NCI-H1092 treated with DMSO at 0.1 percent for 48 hours (cell line): ENCODE measurements at places on chromosomes 12 and 14.

DNA sequence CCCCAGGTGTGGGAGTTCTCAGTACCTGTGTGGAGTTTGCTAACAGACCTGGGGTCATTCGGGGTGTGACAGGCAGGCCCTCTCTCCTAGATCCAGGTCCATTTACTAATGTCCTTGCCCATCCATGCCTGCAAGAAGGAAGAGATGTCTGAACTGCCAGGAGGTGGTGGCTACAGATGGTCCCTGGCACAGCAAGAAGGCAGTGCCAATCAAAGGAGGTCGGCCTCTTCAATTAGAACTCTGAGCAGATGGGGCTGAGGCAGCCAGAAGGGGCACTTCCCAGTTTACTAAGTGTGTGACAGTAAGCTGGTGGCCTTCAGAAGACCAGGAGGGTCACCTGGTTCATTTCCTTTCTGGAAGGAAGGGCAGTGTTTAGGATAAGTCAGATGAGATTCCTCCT lies 202.5 kb downstream of the CACNA1C start:
- no peak for DNase-seq

- DNase-seq, result no peak
Observed at GRCh38 chr12:57844709-57845477, 1.6 kb downstream of the CTDSP2 start.

DNA sequence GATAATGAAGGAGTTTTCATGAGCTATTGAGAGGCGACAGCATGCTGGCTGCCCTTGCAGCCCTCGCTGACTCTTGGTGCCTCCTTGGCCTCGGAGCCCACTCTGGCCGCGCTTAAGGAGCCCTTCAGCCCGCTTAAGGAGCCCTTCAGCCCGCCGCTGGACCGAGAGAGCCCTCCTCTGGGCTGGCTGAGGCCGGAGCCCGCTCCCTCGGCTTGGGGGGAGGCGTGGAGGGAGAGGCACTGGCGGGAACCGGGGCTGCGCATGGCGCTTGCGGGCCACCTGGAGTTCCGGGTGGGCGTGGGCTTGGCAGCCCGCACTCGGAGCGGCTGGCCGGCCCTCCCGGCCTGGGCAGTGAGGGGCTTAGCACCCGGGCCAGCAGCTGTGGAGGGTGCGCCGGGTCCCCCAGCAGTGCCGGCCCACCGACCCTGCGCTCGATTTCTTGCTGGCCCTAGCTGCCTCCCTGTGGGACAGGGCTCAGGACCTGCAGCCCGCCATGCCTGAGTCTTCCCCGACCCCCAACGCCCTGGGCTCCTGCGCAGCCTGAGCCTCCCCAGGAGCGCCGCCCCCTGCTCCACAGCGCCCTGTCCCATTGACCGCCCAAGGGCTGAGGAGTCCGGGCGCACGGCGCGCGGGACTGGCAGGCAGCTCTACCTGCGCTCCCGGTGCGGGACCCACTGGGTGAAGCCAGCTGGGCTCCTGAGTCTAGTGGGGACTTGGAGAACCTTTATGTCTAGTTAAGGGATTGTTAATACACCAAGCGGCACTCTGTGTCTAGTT lies 20.1 kb upstream of the PAWR start:
- DNase-seq, result no peak

DNA sequence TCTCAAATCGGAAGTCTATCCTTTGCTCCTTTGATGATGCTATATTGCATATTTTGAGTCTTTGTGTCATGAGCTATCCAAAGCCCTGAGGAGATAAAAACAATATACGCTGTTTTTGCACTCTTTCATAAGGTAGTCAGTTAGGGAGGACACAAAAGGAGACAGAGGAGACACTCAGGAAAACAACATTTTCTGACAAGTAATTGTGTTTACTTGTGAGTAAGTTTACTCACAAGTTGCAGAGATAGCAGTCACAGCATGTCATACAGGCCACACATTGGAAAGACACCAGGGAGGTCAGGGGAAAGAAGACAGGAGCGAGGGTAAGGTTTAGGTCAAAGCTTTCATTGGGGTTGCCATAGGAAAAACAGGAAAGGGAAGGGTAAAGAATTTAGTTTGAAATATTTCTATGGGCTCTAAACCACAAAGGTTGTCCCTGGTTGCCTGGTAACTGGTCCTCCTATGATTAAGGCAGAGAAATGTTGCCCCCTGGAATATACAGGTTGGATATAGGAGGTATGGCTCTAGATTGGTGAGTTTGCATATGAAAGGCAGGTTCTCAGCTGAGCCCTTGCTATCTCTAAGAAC lies 7.4 kb upstream of the GABARAPL1 start:
- no peak for DNase-seq

- no peak for DNase-seq
Observed at GRCh38 chr12:49220972-49221371, 32.1 kb upstream of the TUBA1A start.

GRCh38 chr14:102811254-102811963 lies 34.2 kb downstream of the TRAF3 start:
- no peak for DNase-seq

DNA sequence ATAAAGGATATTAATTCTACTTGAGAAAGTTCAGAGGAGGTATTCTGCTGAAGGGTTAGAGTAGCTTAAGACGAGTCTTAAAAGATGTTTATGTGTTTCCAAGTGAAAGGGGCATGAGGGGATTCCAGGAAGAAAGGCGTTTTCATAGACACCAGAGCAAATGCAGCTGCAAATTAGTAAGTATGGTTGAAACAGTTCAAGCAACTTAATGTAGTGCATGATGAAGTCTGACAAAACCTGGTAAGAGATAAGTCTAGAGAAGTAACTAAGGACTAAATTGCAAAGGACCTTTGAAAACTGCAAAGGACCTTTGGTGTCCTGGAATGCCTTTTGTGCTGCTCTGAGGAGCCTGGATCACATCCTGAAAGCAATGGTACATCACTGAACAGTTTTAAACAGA lies 11.5 kb downstream of the LUM start:
- no peak for DNase-seq
